ENCODE measurements at places on chromosomes 11 and 22. TPM values are rescaled to one million over a fixed set of nuclear protein-coding genes. Genes with fewer than 3 reads are reported as not detected.

OR56A1 gene
- total RNA-seq = not detected

OR2AT4 gene
- not detected for total RNA-seq

TRPM5 gene
- total RNA-seq = not detected

TOP3B gene
- 12.4 TPM for total RNA-seq

SPI1 gene
- total RNA-seq = not detected

CXCR5 gene
- total RNA-seq = not detected

FOLR1 gene
- not detected for total RNA-seq

VPREB1 gene
- not detected for total RNA-seq

OR51B4 gene
- total RNA-seq = not detected

TMEM86A gene
- total RNA-seq = 3.1 TPM

CARD18 gene
- not detected for total RNA-seq

FAM111A gene
- 17.3 TPM for total RNA-seq

OLFML1 gene
- 24.4 TPM for total RNA-seq

TMEM184B gene
- total RNA-seq = 41.1 TPM

OR8D1 gene
- total RNA-seq = not detected

DDI1 gene
- total RNA-seq = not detected

API5 gene
- 53.6 TPM for total RNA-seq

KCNJ1 gene
- total RNA-seq = not detected

APOBEC3H gene
- total RNA-seq = 0.75 TPM

DEFB131B gene
- total RNA-seq = not detected

CSF2RB gene
- 0.19 TPM for total RNA-seq

LPXN gene
- total RNA-seq = 2.9 TPM

PLAAT5 gene
- total RNA-seq = 1.1 TPM

TMPRSS6 gene
- not detected for total RNA-seq

RAB38 gene
- 0.56 TPM for total RNA-seq

TMEM258 gene
- 66.2 TPM for total RNA-seq

OR51E2 gene
- not detected for total RNA-seq

MUC5AC gene
- not detected for total RNA-seq

SNX32 gene
- total RNA-seq = 3.4 TPM

C22orf23 gene
- total RNA-seq = 0.12 TPM

GPR83 gene
- not detected for total RNA-seq

MMP12 gene
- not detected for total RNA-seq

TMEM191C gene
- not detected for total RNA-seq

NFAM1 gene
- 0.05 TPM for total RNA-seq

CBLIF gene
- not detected for total RNA-seq

TST gene
- 24.2 TPM for total RNA-seq

OR5B21 gene
- not detected for total RNA-seq

FGF3 gene
- total RNA-seq = not detected

RIMBP3B gene
- total RNA-seq = not detected

LDLRAD3 gene
- 26.8 TPM for total RNA-seq

TAGLN gene
- total RNA-seq = 261 TPM

NCAM1 gene
- total RNA-seq = 0.06 TPM

FAM227A gene
- 0.37 TPM for total RNA-seq

IRAG1 gene
- 1.2 TPM for total RNA-seq

IGSF22 gene
- not detected for total RNA-seq

GDPD4 gene
- total RNA-seq = not detected

MYEOV gene
- total RNA-seq = not detected

DENND6B gene
- 1.4 TPM for total RNA-seq

TMEM134 gene
- total RNA-seq = 67.5 TPM

RIN1 gene
- 18.1 TPM for total RNA-seq

MS4A6A gene
- total RNA-seq = not detected

ABTB2 gene
- total RNA-seq = 1.2 TPM

FAM76B gene
- total RNA-seq = 8.0 TPM
